SK-N-MC (cell line): ENCODE measurements at places on chromosomes 5 and 9.

GRCh38 chr9:133443248-133443647 lies 16.5 kb upstream of the CACFD1 start:
- no peak for DNase-seq

- DNase-seq = no peak
These were observed 342.7 kb upstream of the RIOK2 start for GRCh38 chr5:97525780-97526179.

DNA sequence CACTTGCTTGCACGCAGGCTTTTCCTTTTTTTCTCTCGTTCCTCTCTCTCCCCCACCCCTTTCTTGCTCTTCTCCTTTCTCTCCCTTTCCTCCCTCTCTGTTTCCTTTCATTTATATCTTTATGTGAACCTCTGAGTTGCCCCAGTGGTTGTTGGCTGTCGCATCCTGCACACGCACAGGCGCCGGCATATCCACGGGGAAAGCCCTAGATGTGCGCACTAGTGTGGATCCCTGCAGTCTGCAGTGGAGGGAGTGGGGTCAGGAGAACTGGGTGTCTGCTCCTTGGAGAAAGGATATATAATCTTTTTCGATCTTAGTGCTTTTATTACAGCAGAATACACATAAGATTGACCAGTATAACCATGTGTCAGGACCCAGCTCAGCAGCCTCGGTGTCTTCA lies 223.5 kb downstream of the FANCC start:
- no peak for DNase-seq

DNA sequence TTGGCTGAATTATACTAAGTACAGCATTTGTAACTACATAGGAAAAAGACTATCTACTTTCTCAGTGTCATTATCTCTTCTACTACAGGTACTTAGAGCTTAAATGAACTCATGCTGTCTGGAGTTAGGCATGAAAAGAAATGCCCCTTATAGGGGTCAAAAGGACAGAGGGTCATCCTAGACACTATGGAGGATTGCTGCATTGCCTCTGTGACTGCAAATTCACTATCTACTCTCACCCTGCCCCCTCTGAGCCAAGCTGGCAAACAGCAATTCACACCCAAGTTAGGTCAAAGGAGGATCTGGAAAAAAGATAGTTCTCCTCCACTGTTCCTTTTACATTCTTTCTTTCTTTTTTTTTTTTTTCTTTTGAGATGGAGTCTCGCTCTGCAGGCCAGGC lies 36.7 kb downstream of the ANKRD31 start:
- no peak for DNase-seq

- DNase-seq = no peak
These were observed 13.5 kb downstream of the IL12B start for GRCh38 chr5:159316519-159317383.

GRCh38 chr5:158953929-158954534 lies 145.7 kb downstream of the EBF1 start:
- DNase-seq = no peak

DNA sequence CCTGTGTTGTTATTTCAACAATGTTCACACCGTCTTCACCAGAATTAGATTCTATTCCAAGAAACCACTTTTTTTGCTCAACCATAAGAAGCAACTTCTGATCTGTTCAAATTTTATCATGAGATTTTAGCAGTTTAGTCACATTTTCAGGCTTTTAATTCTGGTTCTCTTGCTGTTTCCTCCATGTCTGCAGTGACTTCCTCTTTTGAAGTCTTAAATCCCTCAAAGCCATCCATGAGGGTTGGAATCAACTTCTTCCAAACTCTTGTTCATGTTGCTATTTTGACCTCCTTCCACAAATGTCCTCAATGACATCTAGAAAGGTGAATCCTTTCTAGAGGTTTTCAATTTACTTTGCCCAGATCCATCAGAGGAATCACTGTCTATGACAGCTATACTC lies 25.7 kb upstream of the ENTREP1 start:
- DNase-seq = no peak

DNA sequence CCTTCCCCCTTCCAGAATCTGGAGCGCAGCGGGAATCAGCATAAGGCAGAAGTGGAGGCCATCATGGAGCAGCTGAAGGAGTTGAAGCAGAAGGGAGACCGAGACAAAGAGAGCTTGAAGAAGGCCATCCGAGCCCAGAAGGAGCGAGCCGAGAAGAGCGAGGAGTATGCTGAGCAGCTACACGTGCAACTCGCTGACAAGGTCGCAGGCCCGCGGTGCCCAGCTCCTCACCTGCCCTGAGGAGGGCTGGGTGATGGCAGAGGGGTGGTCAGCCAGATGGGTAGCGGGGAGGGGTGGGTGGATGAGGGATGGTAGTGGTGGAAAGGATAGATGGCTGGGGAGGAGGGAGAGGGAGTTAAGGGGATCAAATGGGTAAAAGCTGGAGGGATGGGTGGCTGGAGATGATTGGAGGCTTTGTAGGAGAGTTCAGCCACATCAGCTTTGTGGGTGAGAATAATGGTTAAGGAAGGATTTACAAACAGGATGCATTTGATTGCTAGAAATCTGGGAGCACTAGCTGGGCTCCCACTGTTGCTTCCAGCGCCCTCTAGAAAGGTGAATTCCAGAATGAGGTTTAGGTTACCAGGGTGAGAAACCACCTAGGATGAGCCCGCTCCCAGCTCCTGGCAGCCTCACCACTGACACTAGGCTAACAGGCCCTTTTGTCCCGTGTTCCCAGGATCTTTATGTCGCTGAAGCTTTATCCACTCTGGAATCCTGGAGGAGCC lies 19.7 kb upstream of the GLE1 start:
- no peak for DNase-seq

- DNase-seq = no peak
These were observed 164.0 kb upstream of the PPP1R26 start for GRCh38 chr9:135315572-135315971.

- no peak for DNase-seq
These were observed 1.1 kb upstream of the G3BP1 start for GRCh38 chr5:151770383-151771258.

DNA sequence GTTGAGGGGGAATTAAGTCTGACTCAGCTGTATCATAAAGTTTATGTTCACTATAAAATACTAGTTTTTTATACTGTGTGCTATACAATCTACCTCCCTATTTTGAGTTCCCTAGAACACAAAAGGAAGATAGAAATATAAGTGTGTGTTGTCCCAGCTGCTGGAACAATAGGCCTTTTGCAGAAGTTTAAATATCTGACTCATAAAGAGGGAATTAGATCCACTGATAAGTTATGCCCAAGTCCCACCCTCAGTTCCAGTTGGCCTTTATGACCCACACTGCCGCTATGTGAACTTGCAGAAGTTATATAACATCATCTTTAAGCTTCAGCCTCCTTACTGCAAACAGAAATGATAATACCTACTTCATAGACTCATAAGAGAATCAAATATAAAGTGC lies 88.5 kb upstream of the DAB2 start:
- DNase-seq = no peak

DNA sequence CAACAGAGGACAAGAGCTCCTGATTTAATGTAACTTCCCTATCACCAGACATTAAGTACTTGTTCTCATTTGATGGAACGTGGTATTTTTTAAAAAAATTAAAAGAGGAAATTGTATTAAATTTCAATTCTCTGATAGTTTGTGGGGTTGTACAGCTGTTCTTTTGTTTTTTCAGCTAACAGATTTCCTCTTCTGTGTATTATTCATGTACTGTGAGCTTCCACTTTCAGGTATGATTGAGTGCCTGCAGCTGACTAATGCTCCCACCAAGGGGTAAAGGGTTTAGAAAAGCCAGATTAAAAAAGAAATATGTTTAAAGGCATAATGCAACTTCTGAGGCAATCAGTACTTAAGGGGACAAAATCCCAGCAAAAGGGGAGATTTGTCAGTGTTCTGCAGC lies 117.7 kb upstream of the ACTBL2 start:
- no peak for DNase-seq
